ENCODE measurements at places on chromosomes 6 and 20.

DNA sequence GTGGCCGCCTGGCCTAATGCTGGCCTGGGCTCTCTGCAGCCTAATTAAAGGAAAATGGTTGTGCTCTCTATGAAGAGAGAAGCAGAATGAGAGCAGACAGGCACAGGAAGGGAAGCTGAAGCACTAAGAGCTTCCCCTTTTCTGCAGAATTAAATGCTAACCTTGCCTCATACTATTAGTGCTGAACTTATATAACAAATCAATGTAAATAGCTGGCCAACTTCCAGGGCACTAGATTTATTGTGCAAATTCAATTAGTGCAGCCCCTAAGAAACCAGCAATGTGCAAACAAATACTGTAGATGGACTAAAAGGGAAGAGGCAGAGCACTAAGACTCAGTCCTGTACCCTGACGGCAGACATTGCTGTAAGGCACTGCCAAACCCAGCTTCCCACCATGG, 36.1 kb upstream of the INSM1 start:
- no peak for DNase-seq

DNA sequence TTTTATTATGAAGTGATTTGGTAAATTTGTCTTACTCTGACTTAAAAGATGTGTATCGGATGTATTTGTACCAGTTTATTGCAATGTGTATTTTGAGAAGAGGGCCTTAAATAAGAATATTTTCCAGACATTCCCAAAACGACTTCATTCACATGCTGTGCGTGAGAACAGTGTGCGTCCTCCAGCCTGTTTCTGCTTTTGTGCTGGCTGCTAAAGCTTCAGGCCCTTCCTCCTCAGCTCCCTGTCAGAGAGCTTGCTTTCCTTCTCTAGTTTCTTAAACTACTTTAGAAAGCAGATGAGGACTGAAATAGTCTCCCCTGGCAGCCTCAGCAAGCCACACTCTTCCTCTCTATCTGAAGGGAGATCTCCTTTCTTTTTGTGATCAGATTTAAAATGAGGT, 157.8 kb downstream of the SAMD5 start:
- DNase-seq = no peak

DNA sequence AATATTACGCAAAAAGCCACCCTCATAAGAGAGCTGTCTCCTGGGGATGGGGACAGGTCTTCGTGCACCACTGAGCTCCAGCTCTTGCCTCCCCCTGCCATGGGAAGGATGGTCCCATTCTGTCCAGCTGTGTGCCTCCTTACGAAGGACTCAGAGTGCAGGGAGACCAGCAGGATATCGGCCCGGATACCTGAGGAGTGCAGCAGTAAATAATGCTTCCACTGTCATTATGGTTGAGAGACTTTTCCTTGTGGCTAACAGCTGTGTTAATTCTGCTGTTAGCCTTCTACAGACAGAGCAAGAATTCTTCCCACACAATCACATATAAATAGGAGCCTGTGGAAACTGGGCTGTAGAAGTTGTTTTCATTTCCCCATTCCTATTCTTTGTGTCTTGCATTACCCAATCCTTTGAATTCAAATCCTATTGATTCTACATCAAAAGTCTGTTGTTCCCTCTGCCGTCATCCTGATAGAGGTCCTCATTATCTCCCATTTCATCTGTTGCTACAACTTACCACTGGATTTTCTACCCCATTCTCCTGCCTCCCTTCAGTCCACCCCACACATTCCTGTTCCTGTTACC, 364.6 kb upstream of the SOX4 start:
- no peak for DNase-seq

- no peak for DNase-seq
These were observed 10.8 kb downstream of the UFL1 start for GRCh38 chr6:96532399-96532798.

GRCh38 chr20:50073500-50073899, 39.5 kb downstream of the UBE2V1 start:
- DNase-seq = no peak

GRCh38 chr6:125253881-125254280, 47.9 kb downstream of the HDDC2 start:
- DNase-seq = no peak

DNA sequence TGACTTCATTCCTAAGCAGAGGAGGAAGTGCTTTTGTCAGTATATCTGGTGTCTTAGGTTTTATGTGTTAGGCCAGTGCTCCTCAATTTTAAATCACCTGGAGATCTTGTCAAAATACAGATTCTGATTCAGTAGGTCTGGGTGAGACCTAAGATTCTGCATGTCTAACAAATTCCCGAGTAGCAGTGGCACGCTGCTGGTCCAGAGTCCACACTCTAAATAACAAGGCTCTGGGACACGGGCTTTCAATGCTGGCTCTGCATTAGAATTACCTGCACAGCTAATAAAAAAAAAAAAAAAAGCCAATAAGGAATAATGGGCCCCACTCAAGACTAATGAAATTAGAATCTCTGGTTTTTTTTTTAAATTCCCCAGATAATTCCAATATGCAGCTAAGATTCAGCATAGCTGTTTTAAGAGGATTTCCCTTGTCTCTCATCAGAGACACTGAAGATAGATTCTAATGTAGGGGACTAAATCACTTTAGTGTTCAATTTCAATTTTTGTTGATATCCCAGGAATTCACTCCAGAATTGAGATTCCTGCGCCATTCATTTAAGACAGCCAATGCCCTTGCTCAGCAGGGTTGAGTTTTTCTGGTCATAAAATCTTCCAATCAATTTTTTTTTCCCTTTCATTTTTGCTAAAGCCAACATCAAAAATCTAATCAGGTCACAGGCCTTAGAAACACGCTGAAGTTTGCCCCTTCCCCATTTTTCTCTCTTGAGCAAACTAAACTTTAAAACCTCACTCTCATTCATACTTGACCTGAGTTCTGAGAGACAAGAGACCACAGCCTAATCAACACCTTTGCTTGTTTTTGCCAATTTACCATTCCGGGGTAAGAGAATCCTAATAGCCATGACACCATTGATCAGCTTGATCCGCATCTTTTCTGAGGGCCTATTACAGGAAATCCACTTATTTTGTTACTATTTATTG, 2.4 kb downstream of the TDP2 start:
- no peak for DNase-seq

DNA sequence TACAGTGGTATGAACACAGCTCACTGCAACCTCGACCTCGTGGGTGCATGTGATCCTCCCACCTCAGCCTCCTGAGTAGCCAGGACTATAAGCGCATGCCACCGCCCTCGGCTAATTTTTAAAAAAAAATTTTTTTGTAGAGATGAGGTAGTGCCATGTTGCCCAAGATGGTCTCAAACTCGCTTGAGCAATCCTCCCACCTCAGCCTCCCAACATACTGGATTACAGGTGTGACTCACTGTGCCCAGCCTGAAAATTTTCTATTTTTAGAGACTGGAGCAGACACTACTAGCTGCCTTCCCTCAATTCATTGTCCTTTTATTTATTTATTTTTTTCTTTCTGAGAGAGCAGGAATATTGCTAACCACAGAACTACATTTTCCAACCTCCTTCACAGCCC, 20.3 kb upstream of the GTF3C6 start:
- no peak for DNase-seq

DNA sequence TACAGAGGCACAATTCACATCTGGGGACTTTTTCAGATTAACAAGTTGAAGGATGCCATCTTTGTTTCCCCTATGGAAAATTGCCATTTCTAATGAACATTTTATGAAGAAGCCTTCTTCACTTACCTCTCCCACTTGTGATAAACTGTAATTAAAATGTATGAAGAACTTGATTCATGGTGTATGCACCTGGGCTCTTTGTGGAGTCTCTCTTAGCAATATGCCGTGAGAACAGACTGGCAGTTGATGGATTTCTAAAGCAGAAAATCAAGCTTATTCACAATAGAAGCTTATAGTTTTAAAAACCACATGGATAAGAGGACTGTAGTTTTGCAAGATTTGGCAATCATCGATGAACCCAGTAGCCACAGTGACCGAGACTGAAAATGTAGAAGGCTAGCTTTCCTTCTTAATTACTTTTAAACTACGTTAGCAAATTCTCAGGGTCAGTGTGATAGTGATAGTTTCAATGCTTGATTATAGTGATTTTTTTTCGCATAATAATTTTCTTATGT, 270.6 kb downstream of the PRL start:
- no peak for DNase-seq

DNA sequence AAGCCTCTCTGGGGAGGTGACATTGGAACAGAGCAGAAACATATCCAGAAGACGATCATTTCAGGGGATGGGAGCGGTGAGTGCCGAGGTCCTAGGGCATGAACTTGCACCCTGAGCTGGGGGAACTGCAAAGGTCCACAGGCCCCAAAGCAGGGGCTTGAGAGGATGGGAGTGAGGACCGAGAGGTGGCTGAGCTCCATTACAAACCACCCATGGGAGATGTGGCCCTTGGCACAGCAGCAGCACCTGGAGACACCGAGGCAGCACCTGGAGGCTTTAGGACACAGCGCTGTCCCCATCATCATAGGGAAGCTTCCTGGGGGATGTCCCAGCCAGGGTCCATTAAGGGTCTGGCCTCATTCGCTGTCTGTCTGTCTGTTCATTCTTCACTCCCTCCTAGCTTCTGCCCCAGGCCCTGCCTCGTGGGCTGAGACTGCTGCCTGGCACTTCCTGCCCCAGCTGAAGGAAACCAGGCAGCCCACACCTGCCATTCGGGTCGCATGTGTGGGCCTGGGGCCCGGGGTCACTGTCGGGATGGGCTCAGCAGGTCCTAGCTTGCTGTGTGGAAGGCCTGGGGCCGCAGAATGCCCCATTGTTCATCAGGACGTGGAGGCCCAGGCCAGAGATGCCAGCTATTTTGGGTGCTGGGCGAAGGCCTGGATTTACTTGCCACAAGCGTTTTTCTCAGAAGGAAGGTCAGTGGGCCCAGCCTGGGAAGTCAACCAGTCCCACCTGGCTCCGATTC, 42.8 kb upstream of the STX16 start:
- DNase-seq = no peak

DNA sequence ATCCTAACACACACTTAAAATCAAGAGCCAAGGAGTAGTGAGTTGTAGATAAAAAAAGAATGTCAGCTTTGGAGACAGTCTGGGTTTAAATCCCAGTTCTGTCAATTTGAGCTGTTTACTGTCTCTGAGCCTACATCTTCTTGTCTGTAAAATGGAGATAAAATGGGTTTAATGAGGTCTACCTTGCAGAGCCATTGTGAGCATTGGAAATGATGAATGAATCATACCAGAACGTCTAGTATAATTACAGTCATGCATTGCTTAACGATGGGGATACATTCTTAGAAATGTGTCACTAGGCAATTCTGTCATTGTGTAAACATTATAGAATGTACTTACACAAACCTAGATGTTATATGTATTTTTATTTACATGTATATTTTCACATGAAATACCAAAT, 17.6 kb upstream of the SGK2 start:
- no peak for DNase-seq

- DNase-seq = no peak
These were observed 21.5 kb upstream of the HS3ST5 start for GRCh38 chr6:114364301-114364700.

GRCh38 chr20:18796282-18796833, 17.2 kb upstream of the SCP2D1 start:
- no peak for DNase-seq

DNA sequence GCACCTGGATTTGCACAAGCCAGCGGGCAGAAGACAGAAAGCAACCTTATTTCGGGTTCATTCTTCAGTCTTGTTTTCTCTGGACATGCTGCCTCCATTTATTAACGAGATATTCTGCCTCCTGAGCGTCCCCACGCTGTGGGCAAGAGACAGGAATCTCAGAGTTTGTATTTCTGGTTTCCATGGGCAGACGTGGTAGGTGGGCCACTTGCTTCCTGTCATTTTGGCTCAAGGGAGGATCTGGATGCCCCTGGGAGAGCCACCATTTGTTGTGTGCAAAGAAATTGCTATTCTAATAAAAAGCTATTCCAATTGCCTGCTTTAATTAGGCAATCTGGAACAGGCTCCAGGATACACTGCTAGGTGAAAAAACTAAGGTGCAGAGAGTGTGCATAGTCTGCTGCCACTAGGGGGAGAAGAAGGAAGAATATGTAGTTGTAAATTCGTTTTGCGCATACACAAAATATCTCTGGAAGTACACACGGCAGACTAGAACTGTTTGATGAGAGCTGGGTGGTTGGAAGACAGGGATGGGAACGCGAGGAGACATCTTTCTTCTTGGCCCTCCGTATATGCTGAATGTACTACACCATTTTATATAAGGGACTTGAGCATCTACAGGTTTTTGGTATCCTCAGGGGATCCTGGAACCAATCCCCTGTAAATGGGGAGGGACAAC, 30.1 kb upstream of the SLC16A10 start:
- DNase-seq = peak; percentile 54

DNA sequence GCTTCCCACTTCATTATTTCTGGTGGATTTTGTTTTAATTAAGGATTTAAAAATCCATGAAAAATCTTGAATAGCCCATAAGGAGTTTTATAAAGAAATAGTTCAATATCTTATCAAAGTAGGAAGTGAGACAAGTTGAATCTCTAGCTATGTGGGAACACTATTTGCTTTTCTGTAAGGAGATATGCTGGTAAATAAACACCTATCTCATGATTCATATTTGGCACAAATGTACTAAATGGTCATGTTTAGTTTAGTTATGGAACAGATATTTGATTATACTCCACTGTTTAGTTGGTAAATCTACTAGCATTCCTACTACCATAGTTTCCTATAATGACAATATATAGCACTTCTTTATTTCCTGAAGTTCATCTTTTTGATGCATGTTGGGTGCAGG, 239.9 kb upstream of the CEP162 start:
- DNase-seq = no peak

Measured in HuH-7.5 (cell line).